ENCODE measurements at places on chromosomes 1 and 21.

GRCh38 chr1:246435421-246436041, 71.5 kb downstream of the SMYD3 start:
- no peak for DNase-seq

DNA sequence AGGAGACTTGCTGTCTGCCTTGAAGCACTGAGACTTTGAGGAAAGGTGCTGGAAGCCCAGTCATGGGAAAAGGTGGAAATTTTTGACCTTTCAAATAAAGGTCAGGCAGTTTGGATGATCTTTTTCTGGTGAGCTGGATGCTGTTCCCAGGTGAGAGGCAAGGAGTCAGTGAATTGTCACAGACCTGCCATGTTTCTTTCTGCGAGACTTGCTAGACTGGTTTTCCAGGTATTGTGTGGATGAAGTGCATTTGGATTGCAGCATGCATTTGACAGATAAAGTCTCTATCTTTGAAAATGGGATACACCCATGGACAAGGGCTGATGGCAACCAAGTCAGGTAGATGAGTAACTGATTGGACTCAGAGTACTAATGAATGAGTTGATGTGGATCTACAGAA, 65.7 kb upstream of the NHLH2 start:
- DNase-seq: peak; percentile 18

- peak; percentile 36 for DNase-seq
These were observed 21.6 kb upstream of the STUM start for GRCh38 chr1:226526801-226527595.

- DNase-seq: peak; percentile 43
These were observed 40.2 kb downstream of the FOXD2 start for GRCh38 chr1:47478090-47478489.
